ENCODE measurements at places on chromosomes 6 and 20. TPM values are rescaled to one million over a fixed set of nuclear protein-coding genes. Genes with fewer than 3 reads are reported as not detected.

Gene HAO1
- not detected for total RNA-seq

Gene SNAI1
- total RNA-seq: 10.0 TPM

Gene BEND6
- total RNA-seq: 11.7 TPM

Gene GCNT2
- not detected for total RNA-seq

Gene CGA
- total RNA-seq: not detected

Gene PSMA7
- 307 TPM for total RNA-seq

Gene ABRACL
- 30.8 TPM for total RNA-seq

Gene VNN1
- total RNA-seq: not detected

Gene PTCHD4
- 2.5 TPM for total RNA-seq

Gene PCK1
- total RNA-seq: not detected

Gene PKIB
- total RNA-seq: 2.6 TPM

Gene ACTL10
- 1.4 TPM for total RNA-seq

Gene SIGLEC1
- total RNA-seq: not detected

Gene CRIP3
- 0.47 TPM for total RNA-seq

Gene PRDM1
- total RNA-seq: 0.51 TPM

Gene PNPLA1
- total RNA-seq: not detected

Gene FOXQ1
- not detected for total RNA-seq

Gene ZNF165
- under 0.01 TPM for total RNA-seq

Gene PLN
- not detected for total RNA-seq

Gene ENPP3
- not detected for total RNA-seq

Gene CALHM4
- total RNA-seq: not detected

Gene MAPK14
- 36.6 TPM for total RNA-seq

Gene MOG
- total RNA-seq: not detected

Gene WFDC5
- not detected for total RNA-seq

Gene NNAT
- total RNA-seq: 0.47 TPM

Gene POU5F1
- not detected for total RNA-seq

Gene IMPG1
- not detected for total RNA-seq

Gene SIRPD
- total RNA-seq: not detected

Gene DEF6
- total RNA-seq: 0.70 TPM

Gene CDSN
- not detected for total RNA-seq

Gene KDM1B
- 19.7 TPM for total RNA-seq

Gene TTK
- 0.70 TPM for total RNA-seq

Gene PTK6
- not detected for total RNA-seq

Gene RHAG
- not detected for total RNA-seq

Gene HMGCLL1
- not detected for total RNA-seq

Gene EMILIN3
- 1.2 TPM for total RNA-seq

Gene OOEP
- 0.23 TPM for total RNA-seq

Gene CENPQ
- 4.0 TPM for total RNA-seq

Gene CNR1
- 8.3 TPM for total RNA-seq

Gene KIF25
- total RNA-seq: not detected

Gene TRMT11
- 9.9 TPM for total RNA-seq

Gene MMP24OS
- 33.4 TPM for total RNA-seq

Gene SLC25A27
- 2.0 TPM for total RNA-seq

Gene ZFAND3
- total RNA-seq: 37.0 TPM

Gene TCF21
- 1.5 TPM for total RNA-seq

Gene PSORS1C1
- total RNA-seq: 0.82 TPM

Gene RAET1G
- 0.82 TPM for total RNA-seq

Gene PRSS16
- total RNA-seq: not detected

Gene VIP
- total RNA-seq: not detected

Gene TEAD3
- 29.2 TPM for total RNA-seq

Gene RSPO4
- not detected for total RNA-seq

Gene EYS
- total RNA-seq: not detected

Gene EDN1
- total RNA-seq: 1.4 TPM

Gene ANKRD66
- not detected for total RNA-seq

Gene OPRM1
- total RNA-seq: not detected

Gene C6orf118
- total RNA-seq: not detected

Gene NPEPL1
- total RNA-seq: 19.3 TPM

Gene FRMD1
- not detected for total RNA-seq

Gene NMBR
- total RNA-seq: not detected

Gene CCM2L
- total RNA-seq: not detected

All from pericardium fibroblast (primary cell).